Activated T-cell treated with anti-CD3 and anti-CD28 coated beads for 4 hours (primary cell): ENCODE measurements at places on chromosomes 6 and 20.

GRCh38 chr6:1767481-1768246 is 157.9 kb downstream of the FOXC1 start:
- DNase-seq = no peak

- DNase-seq = no peak
Observed at GRCh38 chr6:134999107-134999506, 49.2 kb upstream of the ALDH8A1 start.

- DNase-seq = no peak
Observed at GRCh38 chr6:141669141-141669540, 463.6 kb upstream of the GJE1 start.

GRCh38 chr20:3081641-3082040 is 2.9 kb downstream of the AVP start:
- DNase-seq = no peak

- DNase-seq = no peak
Observed at GRCh38 chr20:53494753-53495152, 98.9 kb downstream of the ZNF217 start.

DNA sequence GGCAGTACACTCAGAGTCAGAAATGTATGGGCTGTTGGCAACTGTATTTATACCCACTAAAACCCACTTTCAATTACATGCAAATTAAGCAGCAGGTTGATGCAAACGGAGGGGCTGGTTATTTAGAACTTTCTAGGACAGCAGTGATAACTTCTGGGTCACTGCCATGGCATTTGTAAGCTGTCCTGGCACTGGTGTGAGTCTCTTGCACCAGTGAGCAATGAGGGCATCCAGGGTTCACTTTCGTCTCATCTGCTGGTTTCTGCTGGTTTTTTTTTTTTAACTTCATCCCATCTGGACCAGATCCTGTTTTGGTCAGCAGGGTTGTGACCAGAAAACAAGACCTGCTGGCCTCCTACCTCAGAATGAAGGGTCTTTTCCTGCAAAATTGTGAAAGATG is 49.2 kb downstream of the CDH26 start:
- no peak for DNase-seq

DNA sequence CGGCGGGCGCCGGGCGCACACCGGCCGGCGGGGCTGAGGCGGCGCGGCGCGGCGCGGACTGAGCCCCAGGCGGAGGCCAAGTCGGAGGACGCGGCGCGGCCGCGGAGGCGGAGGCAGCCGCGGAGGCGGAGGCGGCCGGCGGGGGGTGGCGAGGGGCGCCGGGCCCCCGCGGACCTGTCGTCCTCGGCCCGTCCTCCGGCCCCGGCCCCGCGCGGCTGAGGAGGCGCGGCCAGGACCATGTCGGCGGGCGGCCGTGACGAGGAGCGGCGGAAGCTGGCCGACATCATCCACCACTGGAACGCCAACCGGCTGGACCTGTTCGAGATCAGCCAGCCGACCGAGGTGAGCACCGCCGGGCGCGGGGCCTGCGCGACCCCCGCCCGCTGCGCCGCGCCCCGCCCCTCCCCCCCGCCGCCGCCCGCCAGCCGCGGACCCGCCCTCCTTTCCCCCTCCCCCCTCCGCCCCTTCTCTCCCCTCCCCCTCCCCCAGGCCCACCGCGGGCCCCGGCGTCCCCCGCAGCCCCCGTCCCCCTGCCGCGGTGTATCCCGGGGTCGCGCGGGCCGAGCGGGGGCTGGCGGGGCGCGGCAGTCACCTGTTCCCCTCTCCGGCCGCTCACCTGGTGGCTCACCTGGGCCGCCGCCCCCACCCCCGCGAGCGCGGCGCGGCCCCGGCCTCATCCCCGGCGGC is at the start of gene AFDN:
Gene AFDN (plus strand): TSS at position 16 of the 687 bp plus-strand sequence. CDS start 222 bp downstream, at position 238.
- no peak for DNase-seq

DNA sequence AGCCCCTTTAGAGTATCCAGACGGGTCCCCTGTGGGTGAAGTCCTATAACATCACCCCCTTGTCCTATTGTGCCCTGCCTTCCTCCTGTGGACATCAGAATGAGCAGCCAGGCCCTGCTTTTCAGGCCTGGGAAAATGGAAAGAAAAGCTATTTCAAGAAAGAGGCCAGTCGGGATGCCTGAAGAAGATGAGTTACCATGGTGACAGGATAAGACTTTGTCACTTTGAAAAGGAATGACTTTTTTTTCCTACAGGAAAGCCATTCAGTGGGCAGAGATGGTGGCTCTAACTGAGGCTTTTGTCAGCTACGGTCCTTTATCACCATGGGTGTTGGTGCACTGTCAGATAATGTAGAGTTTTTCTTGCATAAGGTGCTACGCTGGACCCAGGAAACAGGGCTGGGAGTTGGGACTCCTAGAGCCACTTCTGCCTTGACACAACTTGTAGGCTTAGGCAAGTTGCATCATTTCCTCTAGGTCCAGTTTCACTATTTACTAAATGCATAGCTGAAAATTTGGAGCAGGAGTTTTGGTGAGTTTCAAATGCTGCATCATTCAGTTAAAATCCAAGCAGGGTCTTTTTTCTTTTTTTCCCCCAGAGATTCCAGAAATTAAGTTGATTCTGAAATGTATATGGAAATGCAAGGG is 293.6 kb upstream of the PRND start:
- DNase-seq = no peak

- DNase-seq = no peak
Observed at GRCh38 chr6:20168690-20169089, 43.6 kb downstream of the MBOAT1 start.

DNA sequence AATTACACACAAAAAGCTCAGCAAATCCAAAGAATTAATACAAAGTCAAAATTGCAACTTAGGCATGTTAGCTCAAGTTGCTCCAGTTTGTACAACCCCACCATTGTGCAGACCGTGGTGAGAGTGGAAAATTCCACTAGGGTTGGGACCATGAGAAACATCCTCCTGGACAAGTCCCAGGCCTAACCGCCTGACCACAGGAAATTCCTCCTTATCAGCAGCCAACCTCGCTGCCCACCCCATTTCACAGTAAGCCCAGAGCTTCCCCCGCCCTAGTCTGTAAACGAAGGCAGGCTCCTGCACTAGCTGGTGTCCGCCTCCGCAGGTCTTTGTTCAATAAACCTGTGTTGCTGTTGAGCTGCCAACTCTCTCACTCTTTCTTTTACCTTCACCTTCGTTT is 1023.3 kb downstream of the EYS start:
- DNase-seq = no peak

DNA sequence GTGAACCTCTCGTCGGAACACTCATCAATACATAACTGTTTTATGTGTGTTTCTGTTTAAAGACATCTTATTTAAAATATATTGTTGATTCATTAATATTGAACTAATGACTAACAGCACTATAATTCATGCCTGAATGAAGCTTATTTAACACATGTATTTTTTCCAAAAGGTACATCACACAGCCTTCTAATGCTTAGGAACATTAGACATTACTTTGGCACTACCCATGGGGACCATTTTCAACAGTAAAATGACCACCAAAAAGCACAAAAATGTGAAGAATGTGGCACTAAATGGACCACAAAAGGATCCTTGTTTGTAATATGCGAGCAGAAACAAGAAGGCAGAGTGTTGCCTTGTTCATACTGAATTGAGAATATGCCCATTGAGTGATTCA is 109.2 kb downstream of the CEP57L1 start:
- no peak for DNase-seq

DNA sequence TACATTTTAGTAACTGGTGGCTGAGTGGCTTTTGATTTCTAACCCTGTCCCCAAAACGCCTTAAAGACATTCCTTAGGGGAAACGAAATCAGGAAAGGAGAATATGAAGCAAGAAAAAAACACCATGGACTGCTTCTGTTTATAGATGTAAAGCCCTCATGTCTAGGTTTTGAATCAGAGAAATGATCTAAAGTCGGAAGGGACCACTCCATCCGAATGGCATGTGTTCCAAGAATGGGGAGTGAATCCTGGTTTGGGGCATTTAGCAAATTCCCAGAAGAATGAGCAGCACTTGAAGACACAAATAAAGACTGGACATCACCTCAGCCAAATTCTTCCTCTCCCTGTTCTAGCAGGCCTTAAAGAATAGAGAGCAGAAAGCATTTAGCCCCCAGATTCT is 65.6 kb downstream of the CAP2 start:
- DNase-seq = no peak

DNA sequence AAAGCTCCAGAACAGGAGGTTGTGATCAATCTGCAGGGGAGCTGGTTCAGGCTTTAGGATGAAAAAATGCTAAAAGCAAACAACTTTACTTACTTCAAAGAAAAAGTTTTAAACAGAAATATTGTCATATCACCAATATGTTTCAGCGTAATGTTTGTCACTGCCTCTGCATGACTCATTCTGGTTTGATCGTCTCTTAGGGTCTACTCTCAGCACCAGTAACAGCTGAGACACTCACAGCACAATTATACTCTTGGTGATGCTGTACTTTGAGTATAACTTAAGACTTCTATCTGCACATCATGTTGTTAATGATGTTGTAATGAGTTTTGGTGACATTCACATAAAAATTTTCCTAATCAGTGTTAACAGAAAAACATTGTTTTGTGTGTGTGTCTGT is 665.4 kb downstream of the EPM2A start:
- DNase-seq = no peak

- no peak for DNase-seq
Observed at GRCh38 chr20:37442547-37442946, 78.5 kb upstream of the NNAT start.

GRCh38 chr20:10492844-10493243 is 57.7 kb downstream of the SLX4IP start:
- no peak for DNase-seq

- peak; percentile 18 for DNase-seq
Observed at GRCh38 chr6:125789576-125790357, 993 bp upstream of the NCOA7 start.

- DNase-seq = no peak
Observed at GRCh38 chr20:13671916-13672378, 33.2 kb upstream of the TASP1 start.

GRCh38 chr6:122069932-122070331 is 329.5 kb upstream of the HSF2 start:
- no peak for DNase-seq
